Tibial nerve (tissue), 4 donors: ENCODE measurements at places on chromosomes 1 and 21. TPM values are rescaled to one million over a fixed set of nuclear protein-coding genes. Genes with fewer than 3 reads are reported as not detected.

GRCh38 chr1:111236806-111237205, 9.3 kb downstream of the CHI3L2 start:
- no peak for DNase-seq

DNA sequence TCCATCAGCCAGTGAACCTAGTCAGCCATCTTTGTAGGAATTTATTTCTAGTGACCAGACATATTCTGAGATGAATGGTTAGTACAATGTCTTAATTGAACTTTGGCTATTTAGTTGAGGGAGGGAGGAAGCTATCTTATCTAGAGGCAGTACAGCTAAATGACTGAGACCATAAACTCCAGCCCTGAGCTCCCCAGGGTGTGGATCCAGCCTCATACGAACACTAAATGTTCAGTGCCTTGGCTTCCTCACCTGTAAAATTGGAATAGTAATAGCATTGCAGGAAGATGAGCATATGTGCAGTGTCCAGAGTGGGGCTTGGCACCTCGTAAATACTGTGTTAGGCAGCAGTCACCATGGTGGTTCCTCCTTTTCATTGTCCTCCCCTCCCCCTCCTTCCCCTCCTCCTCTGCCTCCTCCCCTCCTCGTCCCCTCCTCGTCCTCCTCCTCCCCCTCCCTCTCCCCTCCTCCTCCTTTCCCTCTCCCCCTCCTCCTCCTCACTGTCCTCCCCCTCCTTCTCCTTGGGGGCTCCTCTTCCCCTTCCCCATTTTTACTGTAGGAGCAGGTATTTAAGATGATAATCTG, 108.2 kb downstream of the GALNT2 start:
- DNase-seq: no peak

BNIPL gene
- total RNA-seq: not detected

DNA sequence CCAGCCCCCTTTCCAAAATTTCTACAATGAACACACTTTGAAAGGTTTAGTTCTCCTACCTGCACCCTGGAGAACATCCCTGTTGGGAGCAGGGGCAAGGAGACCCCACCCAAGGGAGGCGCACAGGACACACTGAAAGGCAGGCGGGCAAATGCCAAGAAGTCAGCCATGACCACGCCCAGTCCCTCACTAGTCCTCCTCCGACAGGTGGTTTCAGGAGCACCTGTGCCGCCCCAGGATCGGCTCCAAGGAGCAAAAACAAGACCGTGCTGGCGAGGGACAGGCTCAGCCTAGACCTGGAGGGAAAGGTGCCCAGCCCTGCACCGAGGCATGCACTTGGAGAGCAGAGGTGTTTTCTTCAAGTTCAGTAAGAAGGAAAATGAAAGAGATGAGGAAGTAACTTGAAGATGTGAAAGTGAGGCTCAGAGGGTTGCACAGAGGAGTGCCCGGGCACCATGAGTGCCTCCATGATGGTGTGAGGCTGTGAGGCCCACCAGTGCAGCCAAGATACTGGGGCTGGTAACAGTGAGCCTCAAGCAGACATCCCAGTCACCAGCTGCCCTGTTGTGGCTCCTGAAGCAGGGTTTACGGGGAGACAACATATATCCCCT, 19.6 kb upstream of the NADK start:
- no peak for DNase-seq

- DNase-seq: no peak
Observed at GRCh38 chr1:32494196-32494595, 29.3 kb downstream of the ZBTB8B start.

DNA sequence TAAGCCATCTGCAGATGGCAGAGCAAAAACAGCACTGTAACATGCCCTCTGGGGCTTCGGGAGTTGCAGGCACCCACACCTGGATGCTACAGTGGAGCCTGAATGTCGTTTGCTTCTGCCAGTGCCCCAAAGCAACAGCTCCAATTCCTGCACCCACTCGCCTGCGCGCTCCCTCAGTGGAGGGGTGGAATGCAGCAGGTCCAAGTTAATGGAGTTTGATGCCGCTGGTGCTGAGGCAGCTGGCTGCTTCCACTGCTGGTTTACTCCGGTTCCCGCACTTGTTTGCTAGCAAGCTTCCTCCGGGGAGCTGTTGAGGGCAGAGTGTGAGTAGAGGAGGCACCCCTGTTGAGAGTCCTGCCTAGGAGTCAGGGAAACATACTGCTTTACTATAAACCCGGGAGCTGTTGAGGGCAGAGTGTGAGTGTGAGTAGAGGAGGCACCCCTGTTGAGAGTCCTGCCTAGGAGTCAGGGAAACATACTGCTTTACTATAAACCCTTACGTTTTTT, 584.0 kb upstream of the TMPRSS15 start:
- no peak for DNase-seq

GRCh38 chr1:11594625-11595024, 59.6 kb downstream of the FBXO2 start:
- no peak for DNase-seq

DNA sequence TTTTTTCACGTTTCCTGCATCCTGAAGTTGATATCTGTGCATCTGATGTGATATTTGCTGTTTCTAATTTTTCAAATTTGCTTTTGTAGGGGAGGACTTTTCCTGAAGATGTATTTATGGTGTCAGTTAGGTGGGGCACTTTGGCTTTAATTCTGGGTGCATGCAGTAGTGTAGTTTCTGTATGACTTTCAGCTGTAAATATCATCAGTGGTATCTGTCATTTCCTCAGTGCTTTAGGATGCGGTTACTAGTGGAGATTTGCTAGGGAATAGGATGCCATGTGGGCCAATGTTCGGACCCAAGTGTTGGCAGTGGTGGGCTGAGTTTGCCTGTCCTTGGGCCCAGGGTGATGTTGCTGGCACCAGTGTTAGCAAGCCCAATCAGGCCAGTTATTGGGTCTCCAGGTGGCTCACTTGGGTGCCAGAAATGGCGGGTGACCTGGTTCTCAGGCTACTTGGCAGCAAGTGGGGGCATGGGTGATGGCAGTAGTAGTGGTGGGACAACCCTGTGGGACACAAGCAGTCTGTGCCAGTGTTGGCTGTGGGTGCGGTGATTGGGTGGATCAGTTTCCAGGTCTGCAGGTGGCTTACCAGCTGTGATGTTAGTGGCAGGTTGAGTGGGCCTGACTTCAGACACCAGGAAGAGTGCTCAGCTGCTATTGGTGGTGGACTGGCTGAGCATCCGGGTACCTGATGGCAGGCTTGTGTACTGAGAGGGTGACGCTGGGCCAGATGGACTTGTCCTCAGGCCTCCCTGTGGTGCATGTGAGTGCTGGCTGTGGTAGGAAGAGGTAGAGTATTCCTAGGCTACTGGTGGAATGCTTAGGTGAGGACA, 24.4 kb downstream of the CD55 start:
- DNase-seq: no peak

EPHA10 gene
- 0.30 TPM for total RNA-seq

DNA sequence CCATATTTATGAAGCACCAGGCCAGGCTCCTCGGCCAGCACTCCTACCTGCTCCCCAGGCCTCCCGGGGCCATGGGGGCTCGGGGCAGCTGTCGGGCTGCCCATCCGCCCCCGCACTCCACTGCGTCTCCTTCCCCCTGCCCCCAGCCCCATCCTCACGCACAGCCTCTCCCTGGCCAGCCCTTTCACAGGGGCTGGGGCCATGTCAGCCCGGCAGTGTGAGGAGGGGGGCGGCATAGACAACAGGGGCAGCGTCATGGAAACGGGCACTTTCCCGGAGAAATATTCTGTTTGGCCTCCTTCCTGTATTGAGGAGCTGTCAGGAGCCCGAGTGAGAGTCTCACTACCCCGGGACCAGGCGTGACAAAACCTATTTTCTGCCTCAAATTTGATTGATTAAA, 87.3 kb downstream of the CASZ1 start:
- no peak for DNase-seq

NBPF20 gene
- total RNA-seq: 3.1 TPM

- DNase-seq: no peak
Observed at GRCh38 chr1:152502496-152503180, 8.0 kb upstream of the LCE5A start.

- DNase-seq: no peak
Observed at GRCh38 chr1:26138974-26139558, 19.8 kb upstream of the FAM110D start.

DNA sequence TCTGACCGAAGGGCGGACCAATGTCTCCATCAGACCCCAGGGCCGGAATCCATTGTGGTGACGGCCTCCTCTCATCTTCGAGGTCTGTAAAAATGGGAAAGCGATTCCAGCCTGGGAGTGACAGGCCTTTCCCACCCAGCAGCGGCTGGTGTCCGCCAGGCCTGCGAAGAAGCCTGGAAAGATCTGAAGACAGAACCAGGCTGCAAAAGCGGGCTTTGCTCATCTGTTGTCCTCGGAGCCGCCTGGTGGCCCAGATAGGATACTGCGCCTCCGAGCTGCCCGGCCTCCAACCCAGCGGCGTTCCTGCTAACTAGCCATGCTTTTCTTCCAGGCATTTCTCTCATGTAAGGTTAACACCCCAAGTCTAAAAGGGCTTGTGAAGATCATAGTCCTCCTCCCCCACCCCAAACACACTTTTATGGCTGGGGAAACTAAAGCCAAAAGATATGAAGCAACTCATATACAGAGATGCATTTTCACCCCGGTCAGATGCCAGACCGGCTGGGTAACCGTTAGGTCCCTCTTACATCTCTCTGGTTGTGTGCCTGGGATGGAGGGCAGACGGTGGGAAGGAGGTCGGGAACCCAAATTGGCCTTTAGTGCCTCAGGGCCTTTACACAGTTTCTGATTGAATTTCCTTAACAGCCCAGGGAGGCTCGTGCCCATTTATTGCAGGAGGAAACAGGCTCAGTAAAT, 1.9 kb upstream of the DHRS3 start:
- DNase-seq: peak; percentile 93
